ENCODE measurements at places on chromosomes 5 and 9.

DNA sequence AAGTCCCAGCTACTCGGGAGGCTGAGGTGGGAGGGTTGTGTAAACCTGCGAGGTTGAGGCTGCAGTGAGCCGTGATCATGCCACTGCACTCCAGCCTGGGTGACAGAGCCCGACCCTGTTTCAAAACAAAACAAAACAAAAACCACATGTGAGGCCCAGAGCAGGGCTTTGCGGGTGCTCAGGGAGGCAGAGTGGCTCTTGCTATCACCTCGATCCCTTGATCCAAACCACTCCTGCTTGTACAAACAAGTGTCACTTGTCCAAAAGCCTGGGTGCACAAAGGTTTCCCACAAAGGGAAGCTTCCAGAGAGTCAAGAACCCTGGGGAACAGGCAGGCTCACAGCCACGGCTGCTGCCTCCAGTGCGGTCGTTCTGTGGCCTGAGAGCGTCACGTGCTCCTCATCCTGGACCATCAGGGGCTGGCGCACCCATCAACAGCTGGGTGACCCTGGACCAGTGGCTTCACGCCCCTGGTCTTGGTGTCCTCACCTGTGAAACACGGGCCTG is 162.7 kb downstream of the C9orf50 start:
- DNase-seq = no peak

DNA sequence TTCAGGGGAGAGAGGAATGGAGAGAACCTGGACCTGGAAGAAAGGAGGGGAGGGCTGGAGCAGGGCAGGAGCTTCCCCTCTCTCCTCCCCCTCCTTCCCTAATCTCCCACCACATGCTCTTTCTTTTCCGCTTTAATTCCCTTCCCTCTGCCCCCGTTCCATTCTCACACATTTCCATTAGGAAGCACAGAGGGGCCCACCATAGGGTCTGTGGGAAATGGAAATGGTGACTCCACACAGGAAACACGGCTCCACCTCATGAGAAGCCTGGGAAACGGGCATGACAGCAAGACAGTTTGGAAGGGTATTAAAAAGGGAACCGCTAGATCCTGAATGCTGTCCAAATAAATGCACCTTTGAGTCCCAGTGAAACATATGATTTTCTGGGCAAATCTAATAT is 64.9 kb upstream of the ENTREP1 start:
- DNase-seq = no peak

DNA sequence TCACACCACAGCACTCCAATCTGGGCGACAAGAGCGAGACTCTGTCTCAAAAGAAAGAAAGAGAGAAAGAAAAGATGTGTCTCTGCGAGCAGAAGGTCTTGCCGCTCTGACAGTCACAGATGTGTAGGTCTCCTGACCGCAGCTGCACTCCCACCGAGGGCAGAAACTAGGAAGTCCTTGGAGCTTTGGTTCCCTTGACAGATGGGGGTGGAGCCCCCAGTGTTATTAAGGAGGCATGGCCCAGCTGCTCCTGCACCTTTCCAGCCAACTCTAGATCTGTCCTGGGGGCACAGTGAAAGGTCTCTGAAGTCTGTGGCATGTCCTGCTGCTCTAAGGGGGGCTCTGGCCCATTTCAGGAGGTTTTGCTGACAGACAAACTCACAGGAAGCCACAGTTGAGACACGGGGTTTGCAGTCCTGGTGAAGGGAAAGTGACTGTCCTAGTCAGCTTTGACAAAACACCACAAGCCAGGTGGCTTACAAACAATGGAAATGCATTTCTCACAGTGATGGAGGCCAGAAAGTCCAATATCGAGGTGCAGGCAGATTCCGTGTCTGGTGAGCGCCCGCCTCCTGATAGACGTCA is 9.0 kb upstream of the DIPK1B start:
- no peak for DNase-seq

- DNase-seq = no peak
Observed at GRCh38 chr9:127053960-127054359, 68.5 kb downstream of the ANGPTL2 start.

DNA sequence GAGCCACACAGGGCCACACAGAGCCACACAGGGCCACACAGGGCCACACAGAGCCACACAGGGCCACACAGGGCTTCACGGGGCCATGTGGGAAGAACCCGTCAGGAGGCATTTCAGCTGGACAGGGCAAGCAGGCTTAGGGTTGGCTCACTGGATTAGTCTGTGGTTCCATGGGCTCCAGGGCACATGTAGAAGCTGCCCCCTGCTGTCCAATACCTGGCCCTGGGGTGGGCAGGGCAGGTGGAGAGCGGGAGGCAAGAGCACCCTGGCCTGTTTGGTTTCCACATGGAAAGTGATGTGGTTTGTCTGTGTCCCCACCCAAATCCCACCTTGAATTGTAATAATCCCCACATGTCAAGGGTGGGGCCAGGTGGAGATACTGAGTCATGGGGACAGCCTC is 16.4 kb upstream of the LPCAT1 start:
- DNase-seq = no peak

DNA sequence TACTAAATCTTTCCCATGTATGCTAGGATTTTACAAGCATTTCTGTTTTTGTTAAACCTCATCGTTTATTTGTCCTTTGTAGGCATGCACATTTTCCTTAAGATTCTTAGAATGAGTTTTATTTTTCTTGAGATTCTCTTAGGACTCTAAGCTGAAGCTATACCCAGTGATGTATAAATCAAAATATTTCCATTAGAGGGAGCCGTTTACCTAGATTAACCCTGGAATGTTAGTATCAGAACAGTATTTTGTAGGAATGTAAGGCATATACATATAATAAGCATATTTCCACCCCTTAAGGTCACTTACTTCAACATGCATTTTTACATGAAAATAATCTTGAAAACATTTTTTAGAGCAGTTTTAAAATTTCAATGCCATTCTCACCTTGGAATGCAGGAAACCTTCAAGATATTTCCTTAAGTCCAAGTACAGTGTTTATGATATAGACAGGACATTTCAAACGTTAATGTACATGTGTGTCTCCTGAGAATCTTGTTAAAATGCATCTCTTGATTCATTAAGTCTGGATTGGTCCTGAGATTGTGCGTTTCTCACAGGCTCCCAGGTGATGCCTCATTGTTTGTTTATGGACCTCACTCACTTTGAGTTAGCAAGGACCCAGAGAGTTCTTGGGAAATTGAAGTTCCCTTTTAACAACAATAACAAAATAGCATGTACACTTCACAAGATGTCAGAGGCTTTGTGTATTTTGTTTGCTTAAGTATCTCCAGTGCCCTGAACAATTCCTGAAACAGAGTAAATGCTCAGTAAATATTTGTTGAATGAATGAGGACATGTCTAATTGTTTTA is 34.9 kb upstream of the FCHO2 start:
- DNase-seq = no peak

DNA sequence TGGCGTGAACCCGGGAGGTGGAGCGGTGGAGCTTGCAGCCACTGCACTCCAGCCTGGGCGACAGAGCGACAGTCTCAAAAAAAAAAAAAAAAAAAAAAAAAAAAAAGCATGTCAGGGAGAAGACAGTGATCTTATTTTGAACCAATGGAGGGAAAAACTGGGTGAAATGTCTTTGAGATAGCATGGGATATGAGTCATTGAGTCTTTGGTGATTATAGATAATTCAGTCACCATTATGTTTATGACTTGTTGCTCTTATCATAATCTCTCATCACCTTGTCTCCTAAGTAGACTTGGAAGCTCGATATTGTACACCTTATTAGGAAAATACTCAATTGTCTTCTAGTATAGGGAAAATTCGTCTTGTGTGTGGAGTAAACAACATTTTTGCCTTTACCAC is 55.1 kb upstream of the KDM4C start:
- no peak for DNase-seq

DNA sequence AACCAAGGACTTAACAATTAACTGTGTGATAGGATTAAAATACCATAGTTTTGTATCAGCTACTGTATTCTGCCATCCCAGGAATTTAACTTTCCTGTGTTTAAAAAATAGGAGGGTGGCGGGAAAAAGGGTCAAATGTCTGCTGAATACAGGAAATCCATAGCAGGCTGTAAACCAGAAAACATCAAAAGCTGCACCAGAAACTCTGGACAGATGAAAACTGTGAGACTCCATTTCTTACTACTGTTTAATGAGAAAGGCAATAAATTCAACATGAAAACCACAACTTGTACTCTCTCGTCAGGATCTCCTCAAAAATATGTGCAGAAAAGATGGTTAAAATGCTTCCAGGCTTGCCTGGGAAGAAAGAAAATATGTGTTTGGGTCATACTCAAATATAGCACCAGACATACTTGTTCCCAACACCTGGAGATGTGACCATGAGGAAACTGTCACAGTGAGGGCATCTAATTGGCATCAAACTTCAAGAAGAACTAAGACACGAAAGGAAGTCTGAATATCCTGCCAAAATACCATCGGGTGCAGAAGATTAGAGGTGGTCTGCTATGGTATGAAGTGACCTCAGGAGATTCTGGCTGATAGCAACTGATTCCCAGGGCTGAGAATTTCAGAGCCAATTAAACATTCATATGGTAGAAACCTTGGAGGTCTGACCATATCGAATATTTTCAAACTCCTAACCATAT is 164.7 kb upstream of the TARS1 start:
- DNase-seq = no peak

DNA sequence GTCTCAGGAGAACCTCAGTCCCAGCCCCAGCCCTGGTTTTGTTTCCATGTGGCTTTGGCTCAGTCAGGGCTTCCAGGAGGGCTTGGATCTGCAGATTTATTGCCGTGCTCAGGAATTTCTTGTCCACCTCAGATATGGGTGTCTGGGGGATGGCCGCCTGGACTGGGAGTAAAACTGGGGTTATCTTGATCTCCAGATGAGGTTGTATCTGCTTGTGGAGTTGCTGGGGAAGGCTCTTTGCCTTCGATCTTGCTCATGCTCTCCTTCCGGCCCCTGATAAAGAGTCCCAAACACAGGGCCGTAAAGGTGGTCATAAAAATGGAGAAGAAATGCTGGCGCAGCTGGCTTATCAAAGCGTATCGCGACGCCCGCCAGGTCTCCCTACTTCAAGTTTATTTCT is 17.8 kb upstream of the PITX1 start:
- no peak for DNase-seq

DNA sequence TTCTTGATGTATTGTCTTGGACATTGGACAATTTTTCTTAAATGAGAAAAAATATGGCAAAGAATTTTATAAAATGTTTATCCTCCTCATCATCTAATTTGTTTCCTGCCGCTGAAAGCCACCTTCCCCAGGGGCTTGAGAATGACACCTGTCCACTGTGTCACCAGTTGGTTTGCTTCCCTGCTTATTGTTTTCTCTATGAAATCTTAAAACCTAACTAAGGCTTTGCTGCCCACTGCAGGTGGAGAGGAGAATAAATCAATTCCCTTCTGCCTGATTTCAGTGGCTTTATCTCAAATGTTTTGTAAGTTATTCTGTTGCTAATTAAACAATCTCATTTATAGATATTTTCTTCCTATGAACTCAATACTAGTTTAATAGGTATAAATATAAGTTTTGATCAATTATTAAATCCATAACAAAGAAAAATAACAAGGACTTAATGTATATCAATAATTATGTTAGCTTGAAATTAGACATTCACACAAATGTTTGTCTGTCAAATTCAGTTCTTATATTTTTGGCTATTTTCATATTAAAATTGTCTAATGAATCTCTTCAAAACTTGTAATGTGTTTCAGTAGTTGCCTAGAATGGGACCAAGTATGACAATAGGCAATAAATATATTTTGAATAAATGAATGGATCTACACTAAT is 822.5 kb downstream of the PTPRD start:
- peak; percentile 44 for DNase-seq

GRCh38 chr5:134545070-134545868 is 19.8 kb downstream of the JADE2 start:
- no peak for DNase-seq

All from NCI-H2081 treated with DMSO at 0.1 percent for 48 hours (cell line).